Left cardiac atrium (tissue), 4 donors: ENCODE measurements at places on chromosomes 11 and 22.

GRCh38 chr11:86069408-86070101 is 671 bp upstream of the PICALM start:
- DNase-seq: peak; percentile 31

DNA sequence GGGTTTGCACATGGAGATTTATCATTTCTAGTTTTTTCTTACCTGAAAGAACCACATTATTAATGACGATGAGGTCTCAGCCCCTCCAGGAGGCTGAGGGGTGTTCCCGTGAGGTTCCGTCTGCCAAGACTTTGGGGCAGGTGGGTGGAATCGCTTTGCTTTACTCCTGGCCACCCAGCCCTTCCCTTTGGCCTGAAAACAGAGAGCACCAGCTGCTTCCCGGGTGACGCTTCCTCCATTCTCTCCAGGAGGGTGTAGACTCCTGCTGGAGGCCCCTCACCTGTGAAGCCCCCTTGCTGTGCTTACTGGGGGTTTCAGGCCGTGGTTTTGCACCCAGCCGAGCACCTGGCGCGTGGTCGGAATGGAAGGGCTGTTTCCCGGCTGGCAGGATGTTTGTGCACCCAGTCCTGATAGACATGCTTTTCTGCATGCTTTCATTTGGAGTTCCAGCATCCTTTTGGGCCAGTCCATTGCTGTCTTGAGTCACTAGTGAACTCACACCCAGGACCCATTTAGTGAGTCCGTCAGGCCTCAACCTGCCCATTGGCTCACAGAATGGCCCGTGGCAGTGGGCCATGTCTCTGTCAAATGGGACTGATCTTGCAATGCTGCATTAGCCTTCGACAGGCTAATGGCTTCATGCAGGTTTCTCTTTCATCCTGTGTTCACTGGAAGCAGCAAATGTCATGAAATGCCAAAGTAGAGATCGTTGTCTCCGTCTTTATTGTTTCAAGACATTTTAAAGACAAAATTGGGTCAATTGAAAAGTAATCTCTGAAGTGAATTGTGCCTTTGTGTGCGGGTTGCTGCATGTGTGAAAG is 360.8 kb downstream of the TBC1D22A start:
- no peak for DNase-seq

DNA sequence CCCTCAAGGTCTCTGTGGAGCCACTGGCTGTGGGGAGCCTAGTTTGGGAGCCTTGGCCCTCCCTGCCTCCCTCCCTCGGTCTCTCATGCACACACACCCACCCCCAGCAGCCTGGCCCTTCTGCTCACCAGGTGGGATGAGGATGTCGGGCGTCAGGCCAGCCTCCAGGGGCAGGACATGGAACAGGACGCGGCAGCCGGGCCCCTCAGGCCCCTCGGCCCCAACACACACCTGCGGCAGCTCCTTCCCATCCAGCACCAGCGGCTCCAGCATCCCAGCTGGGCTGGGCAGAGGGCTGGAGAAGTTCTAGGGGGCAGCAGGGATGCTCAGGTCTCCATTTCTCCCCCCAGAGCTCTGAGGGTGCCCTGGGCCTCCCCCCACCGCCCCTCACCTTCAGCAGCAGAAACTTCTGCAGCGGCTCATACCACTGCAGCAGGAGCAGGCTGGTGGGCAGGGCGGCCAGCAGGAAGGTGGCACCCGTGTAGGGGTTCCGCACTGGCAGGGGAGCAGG is 11.2 kb downstream of the MAP4K2 start:
- DNase-seq: peak; percentile 17

GRCh38 chr11:78990261-78990660 is 415.6 kb upstream of the NARS2 start:
- no peak for DNase-seq

GRCh38 chr11:121570453-121570852 is 117.7 kb upstream of the SORL1-AS1 start:
- DNase-seq: no peak

GRCh38 chr22:47187176-47187957 is 424.9 kb downstream of the TBC1D22A start:
- DNase-seq: no peak

- DNase-seq: no peak
Observed at GRCh38 chr11:68311160-68312116, 953 bp upstream of the LRP5 start.

- DNase-seq: no peak
Observed at GRCh38 chr11:77559686-77560401, 29.9 kb upstream of the AQP11 start.

DNA sequence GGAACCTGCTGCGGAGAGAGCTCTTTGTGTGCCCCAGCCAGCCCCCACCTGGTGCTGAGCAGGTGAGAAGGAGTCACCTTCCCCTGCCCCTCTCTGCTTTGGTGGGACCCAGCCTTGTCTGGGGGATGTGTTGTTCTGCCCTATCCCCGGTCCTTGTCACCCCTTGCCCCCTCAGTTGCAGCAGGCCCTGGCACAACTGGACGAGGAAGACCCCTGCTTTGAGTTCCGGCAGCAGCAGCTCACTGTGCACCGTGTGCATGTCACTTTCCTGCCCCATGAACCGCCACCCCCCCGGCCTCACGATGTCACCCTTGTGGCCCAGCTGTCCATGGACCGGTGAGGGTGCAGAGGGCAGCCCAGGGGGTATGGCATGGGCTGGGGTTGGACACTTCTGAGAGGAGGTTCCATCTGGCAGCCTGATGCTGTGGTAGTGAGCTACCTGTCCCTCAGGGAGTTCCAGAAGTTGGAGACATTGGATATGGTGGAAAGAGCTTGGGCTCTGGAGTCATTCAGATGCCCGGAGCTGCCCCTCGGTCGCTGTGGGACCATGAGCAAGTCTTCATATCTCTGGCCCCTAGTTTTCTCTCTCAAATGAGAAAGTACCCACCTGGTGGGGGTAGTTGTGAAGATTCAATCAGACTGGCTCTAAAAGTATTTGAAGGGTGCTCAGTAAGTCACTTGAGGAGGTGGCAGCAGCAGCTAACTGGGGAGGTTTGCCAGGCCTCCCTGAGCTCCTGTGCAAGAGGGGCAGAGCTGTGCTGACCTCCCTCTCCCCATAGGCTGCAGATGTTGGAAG is 4.3 kb downstream of the LARGE2 start:
- no peak for DNase-seq

DNA sequence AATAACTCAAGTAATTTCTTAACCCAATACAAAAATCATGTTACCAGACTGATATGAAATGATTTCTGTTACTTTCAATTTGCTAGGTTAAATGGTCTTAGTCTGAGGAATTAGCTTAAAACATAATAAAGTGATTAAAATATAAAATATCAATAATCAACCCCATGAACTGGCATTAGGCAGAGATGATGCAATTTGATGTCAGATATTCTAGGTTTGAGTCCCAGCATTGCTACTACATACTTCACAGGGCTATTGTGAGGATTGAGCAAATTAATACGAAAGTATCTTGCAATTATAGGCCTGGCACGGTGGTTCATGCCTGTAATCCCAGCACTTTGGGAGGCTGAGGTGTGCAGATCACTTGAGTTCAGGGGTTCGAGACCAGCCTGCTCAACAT is 66.5 kb downstream of the PICALM start:
- DNase-seq: no peak

DNA sequence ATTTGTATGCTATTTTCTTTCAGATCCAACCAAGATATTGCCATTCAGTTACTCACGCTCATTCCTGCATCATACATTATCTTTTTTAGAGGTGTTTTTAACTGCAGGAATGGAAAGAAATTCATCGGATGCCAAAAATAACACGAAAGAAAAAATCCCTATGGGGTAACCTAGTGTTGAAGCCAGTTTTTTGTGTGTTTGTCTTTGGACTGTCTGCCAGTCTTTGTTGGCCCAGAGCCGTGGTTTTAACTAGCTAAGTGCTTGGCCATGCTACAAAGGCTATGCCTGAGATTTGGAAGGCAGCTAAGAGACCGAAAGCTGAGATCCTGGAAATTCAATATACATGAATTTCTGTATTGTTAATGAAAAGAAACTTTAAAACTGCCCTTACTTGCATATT is 309.8 kb upstream of the CNTN5 start:
- no peak for DNase-seq

- DNase-seq: no peak
Observed at GRCh38 chr11:112999520-112999919, 38.3 kb downstream of the NCAM1 start.

- DNase-seq: no peak
Observed at GRCh38 chr11:86591631-86592030, 80.8 kb downstream of the ME3 start.

DNA sequence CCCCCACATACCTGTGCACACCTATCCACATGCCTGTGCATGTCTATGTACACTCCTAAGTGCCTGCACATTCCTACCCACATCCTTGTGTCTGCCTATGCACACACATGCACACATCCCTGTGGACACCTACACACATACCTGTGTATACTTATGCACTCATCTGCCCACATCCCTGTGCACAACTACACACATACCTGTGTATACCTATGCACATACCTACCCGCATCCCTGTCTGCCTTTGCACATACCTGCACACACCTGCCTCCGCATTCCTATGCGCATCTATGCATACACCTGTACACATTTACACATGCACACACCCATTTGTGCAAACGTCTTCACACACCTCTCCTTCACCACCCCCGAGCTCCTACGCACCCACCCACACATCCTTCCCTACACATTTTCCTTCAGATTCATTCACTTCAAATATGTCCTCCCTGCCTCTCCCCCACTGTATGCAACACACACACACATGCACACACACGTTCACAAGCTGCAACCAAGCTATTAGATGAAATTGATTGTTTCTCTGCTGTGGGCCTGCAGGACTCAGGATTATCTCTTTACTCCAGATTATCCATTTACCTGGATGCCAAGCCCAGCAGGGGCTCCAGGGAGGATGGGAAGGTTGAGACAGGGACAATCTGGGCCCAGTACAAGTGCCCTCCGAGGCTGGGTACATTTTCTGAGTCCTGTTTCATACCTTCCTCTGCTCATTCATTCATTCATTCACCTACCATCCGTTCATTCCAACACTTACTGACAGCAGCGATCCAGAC is 53.2 kb downstream of the TSPAN18 start:
- no peak for DNase-seq

DNA sequence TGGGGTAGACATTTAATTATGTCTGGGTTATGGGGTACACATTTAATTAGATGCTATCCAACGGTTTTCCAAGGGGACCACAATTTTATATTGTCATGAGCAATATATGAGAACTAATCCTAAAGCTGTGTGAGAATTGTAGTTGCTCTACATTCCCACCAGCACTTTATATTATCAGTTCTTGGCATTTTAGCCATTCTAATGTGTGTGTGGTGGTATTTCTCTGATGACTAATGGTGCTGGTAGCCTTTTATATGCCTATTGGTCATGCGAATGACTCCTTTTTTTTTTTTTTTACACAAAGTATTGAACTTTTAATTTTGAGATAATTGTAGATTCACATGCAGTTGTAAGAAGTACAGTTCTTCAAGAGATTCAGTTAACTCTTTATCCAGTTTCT is 26.2 kb downstream of the TMEM135 start:
- DNase-seq: no peak

GRCh38 chr11:31671681-31672080 is 139.4 kb downstream of the PAX6 start:
- DNase-seq: no peak

DNA sequence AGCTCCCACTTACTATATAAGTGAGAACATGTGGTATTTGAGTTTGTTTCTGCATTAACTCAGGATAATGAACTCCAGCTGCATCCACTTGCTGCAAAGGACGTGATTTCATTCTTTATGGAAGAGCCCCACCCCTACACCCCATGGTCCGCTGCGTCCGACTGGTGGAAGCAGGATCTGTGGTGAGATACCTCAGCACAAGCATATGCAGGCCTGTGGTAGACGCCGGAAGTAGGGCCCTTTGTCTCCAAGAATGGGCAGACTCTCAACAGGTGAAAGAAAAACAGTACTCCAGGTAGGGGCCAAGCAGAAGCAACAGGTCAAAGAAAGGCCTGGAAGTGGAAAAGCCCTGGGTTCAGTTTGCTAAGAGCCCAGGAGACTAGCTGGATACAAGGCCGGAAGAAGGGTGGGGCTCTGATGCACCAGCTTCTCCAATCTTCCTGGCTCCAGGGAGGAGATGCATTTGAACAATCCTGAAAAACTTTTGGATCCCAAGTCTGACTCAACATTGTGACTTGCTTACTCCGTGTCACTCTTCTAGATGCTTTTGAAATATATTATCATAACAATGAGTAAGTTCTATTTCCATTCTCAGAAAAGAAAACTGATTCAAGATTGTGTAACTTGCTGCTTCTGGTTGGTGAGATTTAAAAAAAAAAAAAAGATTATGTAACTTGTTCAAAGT is 30.4 kb downstream of the NEAT1 start:
- peak; percentile 42 for DNase-seq

DNA sequence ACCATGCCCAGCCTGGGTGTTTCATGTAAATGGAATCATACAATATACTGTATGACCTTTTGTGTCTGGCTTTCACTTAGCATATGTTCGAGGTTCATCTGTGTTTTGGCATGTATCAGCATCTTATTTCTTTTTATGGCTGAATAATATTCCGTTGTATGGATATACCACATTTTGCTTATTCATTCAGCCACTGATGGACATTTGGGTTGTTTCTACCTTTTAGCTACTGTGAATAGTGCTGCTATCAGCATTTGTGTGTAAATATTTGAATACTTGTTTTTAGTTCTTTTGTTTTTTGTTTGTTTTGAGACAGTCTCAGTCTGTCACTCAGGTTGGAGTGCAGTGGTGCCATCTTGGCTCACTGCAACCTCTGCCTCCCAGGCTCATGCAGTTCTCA is 35.7 kb downstream of the KDM2A start:
- no peak for DNase-seq

GRCh38 chr11:104652996-104653395 is 245.3 kb downstream of the CASP12 start:
- no peak for DNase-seq

DNA sequence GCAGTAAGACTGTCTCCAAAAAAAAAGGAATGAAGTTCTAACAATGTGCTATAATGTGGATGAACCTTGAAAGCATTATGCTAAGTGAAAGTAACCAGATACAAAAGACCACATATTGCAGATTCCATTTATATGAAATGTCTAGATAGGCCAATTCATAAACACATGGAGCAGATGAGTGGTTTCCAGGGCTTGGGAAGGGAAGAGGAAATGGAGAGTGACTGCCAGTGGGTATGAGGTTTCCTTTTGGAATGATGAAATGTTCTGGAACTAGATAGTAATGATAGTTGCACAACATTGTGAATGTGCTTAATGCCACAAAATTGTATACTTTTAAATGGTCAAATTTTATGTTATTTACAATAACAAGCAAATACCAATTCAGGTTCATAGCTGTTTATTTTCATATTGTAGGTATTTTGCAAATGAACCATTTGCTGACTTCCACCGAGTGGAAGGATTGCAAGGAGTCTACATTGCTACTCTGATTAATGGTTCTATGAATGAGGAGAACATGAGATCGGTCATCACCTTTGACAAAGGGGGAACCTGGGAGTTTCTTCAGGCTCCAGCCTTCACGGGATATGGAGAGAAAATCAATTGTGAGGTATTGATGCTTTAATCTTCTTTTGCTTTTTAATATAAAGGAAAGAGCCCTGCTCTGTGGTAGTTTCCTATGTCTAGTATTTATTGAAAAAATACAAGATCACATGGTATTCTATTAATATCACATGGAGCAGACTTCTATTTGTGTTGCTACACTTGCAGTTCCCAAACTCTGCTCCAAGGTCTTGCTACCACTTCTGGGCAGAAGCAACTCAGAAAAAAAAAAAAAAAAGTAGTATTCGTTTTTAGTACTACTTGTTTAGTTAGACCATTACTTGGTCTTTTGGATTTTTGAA is 67.7 kb upstream of the SORL1-AS1 start:
- DNase-seq: no peak

GRCh38 chr11:59782080-59782479 is 26.9 kb downstream of the STX3 start:
- no peak for DNase-seq

GRCh38 chr11:62502030-62502730 is 44.4 kb downstream of the AHNAK start:
- DNase-seq: no peak
